A172 (cell line): ENCODE measurements at places on chromosomes 7 and 10.

DNA sequence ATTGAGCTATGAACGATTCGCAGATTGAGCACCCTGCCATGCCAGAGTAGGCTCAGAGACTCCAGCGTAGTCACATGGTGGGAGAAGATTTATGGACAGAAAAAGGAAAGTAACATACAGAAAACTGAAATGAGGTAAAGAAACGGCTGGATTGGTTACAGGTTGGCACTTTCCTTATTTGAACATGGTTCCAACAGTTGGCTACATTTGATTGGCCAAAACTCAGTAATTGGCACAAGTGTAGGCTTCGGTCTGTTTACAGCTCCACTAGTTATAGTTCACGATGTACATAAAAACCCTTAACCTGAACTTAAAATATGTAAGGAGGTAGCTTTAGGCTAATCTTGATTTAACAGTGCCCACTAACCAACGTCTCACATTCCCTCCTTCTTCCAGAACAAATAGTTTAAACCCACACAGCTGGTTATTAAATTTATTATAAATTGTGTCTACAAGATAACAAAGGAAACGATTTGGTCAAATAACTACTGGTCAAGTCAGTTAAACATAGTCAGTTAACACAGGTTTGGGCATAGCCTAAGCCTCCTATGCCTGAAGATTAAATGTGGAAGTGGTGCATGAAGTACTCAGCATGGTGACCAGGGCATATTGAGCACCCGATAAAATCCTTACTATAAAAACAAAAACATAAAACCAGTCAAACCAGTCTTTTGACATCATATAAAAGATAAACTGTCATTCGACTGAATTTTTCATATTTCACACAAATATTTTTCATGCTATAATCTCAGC is 17.9 kb upstream of the MTERF1 start:
- no peak for DNase-seq

DNA sequence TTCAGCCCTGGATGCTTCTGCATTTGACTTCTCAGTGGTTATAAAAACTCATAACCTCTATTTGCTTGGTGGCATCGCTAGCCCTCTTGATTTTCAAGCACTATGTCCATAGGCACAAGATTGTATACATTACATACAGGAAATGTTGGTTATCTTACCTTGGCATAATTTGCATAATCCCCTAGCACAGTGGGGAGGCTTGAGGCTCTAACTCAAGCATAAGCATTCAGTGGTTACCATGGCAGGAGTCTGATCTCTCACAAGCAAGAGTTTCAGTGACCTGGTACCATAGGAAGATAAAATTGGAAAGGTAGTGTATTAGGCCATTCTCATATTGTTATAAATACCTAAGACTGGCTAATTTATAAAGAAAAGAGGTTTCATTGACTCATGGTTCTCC is 121.8 kb downstream of the PLXDC2 start:
- no peak for DNase-seq

DNA sequence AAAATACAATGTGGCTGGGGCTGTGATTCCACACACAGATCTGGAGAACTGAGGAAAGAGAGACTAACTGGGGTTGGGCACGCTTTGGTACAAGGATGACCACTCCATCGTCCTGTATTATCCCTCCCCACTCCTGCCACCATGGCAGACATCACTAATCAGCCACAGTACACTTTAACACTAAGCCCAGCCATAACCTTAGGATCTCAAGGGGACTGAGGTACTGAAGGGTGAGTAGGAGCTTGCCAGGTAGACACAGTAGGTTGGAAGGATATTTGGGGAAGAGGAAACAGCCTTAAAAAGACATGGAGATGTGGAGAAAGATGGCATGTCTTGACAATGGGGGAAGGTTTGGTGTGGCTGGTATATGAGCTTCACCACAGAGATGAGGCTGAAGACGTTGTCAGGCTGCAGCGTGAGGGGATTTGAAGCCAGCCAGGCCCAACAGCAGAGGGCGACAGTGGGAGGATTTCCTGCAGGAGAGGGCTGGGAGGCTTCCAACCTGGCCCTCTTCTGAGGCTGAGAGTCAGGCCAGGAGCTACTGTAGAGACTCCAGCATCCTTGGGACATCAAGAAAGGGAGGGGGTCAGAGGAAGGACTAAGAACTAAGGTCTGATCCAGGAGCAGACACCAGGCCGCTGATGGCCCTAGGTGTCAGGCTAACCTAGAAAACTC is 58.6 kb upstream of the COL13A1 start:
- peak; percentile 27 for DNase-seq

- no peak for DNase-seq
Observed at GRCh38 chr7:55077561-55078410, 59.0 kb downstream of the EGFR start.

DNA sequence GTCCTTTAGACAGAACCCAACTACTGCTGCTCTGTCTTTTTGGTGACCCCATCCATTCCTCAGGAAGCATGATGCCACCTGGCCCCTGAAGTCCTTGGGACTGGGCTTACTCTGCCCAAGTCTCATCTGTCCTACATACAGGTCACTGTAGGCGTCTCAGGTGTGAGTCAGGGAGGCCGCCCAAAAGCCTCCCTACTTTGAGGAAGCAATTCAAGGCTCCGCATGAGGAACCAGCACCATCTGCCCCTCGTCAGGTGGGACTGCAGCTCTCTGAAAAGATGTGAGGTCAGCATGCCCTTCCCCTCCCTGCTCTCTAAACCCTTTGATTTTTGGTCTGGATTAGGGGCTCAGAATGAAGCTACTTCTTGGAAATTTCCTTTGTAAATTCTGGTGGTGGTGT is 354.8 kb downstream of the CXCL12 start:
- no peak for DNase-seq

- DNase-seq = no peak
Observed at GRCh38 chr10:8095959-8096358, 41.5 kb downstream of the GATA3 start.
